NCI-H1048 (cell line): ENCODE measurements at places on chromosomes 7 and 10.

DNA sequence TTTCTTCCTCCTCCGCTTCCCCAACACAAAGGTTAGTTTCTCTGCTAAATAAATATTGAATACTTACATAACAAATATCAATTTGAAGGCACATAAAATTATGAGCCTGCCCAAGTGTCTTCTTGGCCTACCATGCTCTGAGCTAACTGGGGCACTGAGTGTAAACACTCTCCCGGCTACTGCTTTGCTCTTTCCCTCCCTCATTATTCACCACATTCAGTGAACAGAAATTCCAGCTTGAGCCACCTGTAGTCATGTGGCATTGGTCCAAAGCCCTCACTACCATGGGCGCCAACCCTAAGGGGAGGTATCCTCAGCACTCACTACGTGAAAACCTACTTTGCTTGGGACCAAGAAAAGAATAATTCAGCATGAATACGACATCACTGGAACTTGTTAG is 409.0 kb downstream of the KCNMA1 start:
- DNase-seq, result no peak

DNA sequence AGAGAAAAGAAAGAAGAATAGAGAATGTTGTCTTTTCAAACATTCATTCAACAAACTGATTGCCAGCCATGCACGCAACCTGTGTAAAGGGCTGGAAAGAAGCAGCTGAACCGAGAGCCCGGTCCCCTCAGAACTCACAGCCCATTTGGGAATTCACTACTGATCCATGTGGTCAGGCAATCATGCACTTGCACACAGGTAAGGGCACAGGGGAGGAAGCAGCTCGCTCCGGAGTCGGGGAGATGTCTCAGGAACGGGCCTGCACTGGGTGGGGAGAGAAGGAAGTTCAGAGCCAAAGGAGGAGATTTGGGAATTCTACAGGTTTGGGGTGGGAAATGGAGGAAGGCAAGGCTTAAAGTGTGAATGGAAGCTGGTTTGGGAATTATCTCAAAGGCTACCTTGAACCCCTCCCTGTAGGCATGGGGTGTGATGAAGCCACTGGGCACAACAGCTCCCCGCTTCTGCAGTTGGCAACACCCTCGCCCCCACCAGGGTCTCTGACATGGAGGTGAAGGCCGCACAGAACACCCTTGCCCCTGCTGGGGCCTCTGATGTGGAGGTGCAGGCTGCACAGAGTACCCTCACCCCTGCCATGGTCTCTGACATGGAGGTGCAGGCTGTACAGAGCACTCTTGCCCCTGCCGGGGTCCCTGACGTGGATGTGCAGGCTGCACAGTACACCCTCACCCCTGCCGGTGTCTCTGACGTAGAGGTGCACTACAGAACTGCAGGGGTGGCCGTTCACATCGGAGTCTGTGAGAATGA is 194.4 kb upstream of the RNF32 start:
- DNase-seq, result no peak

DNA sequence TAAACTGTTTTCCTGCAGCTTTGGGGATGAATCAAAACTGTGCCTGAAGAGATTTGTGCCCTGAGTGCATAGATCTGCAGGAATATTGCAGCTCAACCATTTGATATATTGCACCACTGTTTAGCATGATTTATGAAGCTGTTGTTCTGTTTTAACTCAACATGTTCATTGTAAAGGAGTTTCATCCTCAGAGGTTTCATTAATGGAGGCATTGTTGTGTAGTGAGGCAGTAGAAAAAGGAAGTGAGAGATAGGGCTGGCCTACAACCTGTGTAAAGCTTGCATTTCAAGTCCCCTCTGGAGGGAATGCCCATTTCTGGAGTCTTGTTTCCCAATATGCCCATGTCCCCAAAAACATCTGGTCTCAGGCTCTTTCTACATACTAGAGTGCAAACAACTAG is 67.5 kb downstream of the DNAJC12 start:
- no peak for DNase-seq

DNA sequence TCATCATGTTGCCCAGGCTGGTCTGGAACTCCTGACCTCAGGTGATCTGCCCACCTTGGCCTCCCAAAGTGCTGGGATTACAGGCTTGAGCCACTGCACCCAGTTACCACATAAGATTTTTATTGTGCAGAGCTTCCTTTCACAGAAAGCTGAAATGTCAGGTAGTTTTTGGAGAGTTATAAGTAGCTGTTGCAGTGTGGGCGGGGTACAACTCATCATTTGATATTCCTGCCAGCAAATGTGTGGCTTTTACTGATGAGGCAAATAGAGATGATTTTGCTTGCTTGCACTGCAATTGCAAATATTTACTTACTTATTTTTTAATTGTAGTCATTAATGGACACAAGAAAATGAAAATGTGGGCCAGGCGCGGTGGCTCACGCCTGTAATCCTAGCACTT is 32.4 kb downstream of the NKX2-3 start:
- DNase-seq, result no peak

DNA sequence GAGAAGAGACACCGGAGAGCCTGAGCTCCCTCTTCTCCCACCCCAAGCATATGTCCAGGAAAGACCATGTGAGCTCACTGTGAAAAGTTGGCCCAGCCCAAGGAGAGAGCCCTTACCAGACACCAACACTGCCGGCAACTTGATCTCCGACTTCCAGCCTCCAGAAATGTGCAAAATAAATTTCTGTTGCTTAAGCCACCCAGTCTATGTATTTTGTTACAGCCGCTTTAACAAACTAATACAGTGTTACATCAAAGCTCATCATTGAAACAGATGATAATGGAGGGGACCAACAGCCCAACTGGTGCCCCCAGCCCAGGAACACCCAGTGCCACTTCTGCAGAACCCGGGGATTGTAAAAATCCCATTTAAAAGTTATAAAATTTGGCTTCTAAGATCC is 18.9 kb downstream of the RGR start:
- no peak for DNase-seq

DNA sequence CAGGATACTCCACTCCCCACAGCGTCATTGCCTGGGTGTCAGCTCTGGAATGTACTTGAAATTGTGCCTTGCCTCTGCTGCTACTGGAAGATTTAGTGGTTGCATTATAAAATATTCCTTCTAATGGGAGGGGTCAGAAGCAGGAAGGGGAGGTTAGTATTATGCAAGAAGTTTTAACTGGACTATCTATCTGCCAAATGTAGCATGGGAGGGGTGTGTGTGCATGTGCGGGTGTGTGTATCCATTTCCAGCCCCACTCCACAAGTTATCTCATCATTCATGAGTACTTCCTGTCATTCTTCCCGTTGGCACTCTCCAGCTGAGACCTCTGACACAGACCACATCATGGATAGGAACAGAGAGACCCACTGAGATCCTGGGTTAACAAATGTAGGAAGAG is 13.4 kb downstream of the MBL2 start:
- no peak for DNase-seq

GRCh38 chr10:78750418-78750817 is 318.3 kb upstream of the ZMIZ1 start:
- DNase-seq, result no peak

DNA sequence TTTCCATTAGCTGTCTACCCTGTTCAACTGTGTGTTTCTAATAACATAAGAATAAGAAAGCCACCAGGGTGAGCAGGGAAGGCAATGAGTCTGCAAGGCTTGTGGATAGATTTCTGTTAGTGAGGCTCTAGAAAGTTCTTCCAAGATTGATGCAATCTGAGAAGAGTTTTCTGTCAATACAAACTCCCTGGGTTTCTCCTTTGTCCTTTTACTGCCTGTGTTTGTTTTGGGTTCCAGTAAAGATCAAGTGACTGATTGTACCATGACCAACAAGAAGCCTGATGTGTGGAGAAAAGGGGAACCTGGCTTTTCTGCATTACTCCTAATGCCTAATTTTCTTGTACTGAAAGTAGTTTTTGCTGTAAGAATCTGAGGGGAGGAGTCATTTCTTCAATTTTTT is 139.9 kb downstream of the CFTR start:
- DNase-seq, result no peak

DNA sequence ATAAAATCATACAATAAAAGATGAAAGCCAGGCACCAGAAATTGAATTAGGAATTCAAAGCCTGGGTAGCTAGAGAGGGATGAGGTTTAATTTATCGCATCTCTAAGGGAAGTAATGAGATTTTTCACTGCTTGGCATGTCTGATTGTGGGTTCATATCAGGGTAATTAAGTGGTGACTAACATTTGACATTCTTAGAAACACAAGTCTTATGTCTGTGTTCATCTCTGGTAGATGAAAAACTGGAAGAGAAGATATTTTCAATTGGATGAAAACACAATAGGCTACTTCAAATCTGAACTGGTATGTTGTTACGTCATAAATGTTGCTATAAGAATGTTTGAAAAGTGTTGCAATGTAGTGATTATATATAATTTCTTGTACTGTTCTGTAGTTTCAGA is 36.8 kb upstream of the ARMS2 start:
- DNase-seq, result no peak

DNA sequence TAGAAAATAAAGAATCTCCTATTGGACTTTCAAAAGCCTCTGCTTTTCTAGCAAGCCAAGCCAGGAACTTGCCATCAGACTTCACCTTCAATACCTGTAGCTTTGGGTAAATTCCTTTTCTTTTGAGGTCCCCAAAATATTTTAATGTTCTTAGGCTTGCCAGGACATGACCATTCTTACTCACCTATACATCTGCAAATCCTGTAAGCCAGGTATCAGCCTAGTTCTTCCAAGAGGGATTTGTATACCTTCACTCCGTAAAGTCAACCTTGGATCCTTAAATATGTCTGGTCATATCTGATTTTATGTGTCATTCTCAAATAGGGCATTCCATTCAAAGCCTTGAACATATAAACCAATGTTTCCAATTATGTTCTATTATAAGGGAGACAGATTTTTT is 210.6 kb upstream of the CELF2 start:
- DNase-seq, result no peak

- DNase-seq, result no peak
Measured at GRCh38 chr7:111499027-111499426, 63.3 kb downstream of the IMMP2L start.

- peak; percentile 51 for DNase-seq
Measured at GRCh38 chr7:116809636-116810266, 52.6 kb upstream of the CAPZA2 start.

DNA sequence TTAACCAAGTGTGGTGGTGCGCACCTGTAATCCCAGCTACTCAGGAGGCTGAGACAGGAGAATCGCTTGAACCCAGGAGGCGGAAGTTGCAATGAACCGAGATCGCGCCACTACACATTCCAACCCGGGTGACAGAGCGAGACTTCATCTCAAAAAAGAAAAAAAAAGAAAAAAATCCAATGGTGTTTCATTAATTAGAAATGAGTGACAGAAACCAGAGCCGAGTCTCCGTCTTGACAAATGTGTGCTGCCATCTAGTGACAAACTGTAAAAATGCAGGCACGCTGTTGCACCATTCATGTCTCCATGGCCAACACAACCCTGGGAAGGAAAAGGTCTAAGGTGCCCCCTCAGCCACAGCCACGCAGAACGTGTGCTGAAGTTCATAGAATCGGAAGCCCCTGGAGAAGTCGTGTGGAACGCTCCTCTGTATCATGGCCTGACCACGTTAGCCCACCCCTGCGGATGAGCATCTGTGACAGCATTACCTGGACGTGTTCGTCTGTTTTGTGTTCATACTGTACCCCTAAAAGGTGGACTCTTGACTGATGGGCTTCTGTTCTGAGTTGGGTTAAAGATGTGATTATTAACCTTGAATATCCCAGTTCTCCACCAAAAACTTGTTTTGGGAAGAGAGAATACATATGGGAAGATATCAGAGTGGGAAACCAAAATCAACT is 94.9 kb downstream of the LYZL2 start:
- peak; percentile 26 for DNase-seq
